Activated T-cell treated with anti-CD3 and anti-CD28 coated beads, Interleukin-2, amount 50 U/mL, for 1 hour (primary cell): ENCODE measurements at places on chromosomes 6 and 20.

DNA sequence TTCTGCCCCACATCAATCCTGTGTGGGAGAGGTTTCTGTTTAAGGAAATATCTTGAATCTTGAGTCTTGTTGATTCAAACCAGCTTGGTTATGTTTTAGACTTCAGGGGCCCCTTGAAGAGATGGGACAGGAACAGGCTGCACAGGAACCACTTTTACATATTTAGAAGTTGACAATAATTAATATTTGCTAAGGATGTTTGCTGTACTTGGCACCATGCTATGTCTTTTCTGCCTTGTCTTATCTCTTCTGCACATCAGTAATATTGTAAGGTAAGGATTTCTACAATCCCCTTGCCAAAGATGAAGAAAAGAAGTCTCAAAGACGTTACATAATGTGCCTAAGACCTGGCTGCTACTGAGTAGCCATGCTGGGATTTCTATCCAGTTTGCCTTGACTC lies 48.0 kb upstream of the PMEPA1 start:
- DNase-seq, result no peak

GRCh38 chr6:159360306-159360705 lies 191.1 kb downstream of the FNDC1 start:
- no peak for DNase-seq

- DNase-seq, result no peak
These were observed 58.7 kb upstream of the SULF2 start for GRCh38 chr20:47843886-47844567.

DNA sequence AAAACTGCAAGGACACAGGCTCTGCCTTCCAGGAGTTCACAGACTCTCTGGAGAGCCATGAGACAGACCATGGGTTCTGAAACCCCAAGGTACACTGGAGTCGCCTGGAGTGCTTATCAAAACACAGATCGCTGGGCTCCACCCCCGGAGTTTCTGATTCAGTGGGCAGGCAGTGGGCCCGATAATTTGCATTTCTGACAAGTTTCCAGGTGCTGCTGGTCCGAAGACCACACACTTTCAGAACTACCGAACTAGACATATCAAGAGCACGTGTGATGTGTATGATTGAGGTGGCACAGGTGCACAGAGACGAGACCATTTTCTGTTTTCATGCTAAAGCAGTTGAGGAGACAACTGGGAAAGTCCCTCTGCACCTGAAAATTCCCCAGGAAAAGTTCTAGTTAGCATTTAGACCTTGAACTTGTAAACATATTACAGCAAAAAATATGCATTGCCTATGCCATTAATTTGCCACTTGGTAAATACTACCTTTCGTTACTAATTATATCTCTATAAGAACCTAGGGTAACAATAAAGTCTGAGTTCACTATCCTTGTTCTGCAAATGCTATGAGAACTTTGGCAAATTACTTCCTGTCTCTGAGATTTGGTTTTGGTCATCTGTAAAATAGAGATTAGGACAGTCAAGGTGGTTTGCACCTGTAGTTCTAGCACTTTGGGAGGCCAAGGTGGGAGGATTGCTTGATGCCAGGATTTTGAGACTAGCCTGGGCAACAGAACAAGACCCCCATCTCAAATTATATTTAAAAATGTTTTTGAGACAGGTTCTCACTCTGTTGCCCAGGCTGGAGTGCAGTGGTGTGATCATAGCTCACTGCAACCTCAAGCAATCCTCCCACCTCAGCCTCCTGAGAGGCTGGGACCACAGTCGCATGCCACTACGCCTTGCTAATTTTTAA lies 14.3 kb upstream of the PIM1 start:
- no peak for DNase-seq

DNA sequence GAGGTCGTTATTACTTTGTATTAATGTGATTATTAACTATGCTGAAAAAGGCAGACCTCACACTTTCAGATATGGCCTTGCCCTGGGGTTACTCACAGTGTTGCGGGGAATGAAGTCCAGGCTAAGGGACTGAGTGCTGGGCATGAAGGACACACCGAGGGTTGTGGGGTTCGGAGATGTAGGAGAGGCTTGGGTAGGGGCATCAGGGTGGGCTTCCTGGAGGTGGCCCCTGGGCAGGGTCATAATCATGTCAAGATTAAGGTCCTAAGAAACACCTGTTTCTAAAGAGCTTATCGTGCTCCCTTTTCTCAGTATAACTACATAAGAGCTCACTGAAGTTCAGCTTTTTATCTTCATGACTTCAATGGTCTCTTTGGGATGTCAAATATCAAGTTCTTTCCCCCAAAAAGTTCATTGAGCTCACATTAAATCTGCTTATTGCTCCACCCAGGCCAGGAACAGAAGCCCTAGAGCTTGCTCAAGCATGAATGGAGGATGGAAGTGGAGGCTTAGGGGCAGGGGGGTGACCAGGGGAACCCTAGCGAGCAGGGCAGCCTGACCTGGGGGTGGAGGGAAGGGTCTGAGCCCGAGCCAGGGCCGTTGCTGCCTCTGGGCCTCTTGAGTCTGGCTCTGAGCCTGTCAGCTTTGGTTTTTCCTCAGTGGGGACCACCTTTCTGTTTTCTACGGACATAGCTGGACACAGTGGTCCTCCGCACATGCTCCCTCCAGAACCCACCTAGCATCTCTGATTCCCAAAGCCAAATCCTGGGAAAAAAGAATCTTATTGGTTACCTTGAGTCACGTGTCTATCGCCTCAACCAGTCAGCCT lies 37.3 kb upstream of the TGM2 start:
- DNase-seq, result no peak

- DNase-seq, result no peak
These were observed 241.8 kb upstream of the SULF2 start for GRCh38 chr20:48026981-48027592.
